ENCODE measurements at places on chromosomes 2 and 18.

DNA sequence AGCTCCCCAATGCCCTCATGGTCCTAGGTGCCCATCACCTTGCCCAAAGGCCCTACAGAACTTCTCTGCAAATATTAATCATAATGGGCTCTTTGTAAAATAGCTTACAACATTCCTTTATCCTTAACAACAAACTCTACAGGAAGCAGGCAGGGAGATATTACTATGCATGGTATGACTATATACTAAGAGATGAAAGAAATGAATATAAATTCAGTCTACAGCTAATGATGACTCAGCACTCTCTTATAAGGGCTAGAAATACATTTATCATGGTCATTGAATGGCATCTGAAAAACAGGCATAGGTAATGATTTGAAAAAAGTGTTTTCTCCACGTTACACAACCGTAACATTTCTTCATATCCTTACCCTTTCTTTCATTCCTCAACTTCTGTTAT, 254.8 kb upstream of the DSEL start:
- DNase-seq: no peak

- DNase-seq: no peak
Observed at GRCh38 chr2:198763793-198764192, 693.9 kb downstream of the SATB2 start.

GRCh38 chr2:39289609-39290008, 45.8 kb upstream of the CDKL4 start:
- DNase-seq: no peak

DNA sequence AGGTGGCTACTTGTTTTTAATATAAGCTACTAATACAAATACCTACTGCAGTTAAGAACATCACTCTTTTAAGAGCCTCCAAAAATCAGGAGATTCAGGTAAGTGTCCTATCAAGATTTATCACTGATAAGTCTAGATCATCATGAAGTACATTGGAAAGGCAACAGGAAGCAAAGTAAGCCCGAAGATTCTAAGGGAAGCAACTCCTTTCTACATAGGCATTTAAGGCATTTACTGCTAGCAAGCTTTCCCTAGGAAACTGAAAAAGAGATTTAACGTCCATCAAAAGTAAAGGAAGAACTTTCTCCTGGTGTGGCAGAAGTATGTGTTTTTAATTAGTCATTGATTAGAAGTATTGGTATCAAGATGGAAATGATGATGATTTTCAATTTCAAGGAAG, 3.7 kb downstream of the STK17B start:
- DNase-seq: peak; percentile 7

- DNase-seq: no peak
Observed at GRCh38 chr2:124018890-124019289, 6.2 kb upstream of the CNTNAP5 start.

GRCh38 chr2:23400703-23401102, 15.7 kb downstream of the KLHL29 start:
- no peak for DNase-seq

GRCh38 chr2:168118733-168119514, 128.5 kb downstream of the STK39 start:
- DNase-seq: peak; percentile 72

DNA sequence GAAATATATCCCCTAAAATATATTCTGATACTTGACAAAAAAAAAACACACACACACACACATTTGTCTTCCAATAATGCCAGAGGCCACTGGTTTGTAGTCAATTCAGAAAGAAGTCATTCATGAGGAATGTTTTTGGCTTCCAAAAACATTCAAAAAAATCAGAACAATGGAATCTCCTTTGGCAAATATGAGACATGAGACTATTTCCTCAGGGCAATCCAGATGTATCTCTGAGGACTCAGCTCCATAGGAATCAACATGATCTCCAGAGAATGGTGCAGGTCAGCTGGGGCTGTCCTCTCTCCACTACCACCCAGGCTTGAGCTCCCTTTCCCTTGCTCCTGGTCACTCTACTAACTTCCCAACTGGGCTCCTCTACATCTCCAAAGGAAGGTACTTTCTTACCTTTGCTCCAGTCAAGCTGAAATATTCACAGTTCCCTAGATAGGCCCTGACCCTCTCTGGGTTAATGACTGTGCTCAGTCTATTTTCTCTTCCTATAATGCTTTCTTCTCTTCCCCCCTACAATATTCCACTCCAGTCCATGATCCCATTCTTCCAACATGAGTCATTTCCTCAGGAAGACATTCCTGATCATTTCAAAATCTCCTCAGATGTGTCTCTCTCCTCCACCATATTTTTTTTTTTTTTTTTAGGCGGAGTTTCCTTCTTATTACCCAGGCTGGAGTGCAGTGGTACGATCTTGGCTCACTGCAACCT, 145.3 kb downstream of the C1D start:
- no peak for DNase-seq

DNA sequence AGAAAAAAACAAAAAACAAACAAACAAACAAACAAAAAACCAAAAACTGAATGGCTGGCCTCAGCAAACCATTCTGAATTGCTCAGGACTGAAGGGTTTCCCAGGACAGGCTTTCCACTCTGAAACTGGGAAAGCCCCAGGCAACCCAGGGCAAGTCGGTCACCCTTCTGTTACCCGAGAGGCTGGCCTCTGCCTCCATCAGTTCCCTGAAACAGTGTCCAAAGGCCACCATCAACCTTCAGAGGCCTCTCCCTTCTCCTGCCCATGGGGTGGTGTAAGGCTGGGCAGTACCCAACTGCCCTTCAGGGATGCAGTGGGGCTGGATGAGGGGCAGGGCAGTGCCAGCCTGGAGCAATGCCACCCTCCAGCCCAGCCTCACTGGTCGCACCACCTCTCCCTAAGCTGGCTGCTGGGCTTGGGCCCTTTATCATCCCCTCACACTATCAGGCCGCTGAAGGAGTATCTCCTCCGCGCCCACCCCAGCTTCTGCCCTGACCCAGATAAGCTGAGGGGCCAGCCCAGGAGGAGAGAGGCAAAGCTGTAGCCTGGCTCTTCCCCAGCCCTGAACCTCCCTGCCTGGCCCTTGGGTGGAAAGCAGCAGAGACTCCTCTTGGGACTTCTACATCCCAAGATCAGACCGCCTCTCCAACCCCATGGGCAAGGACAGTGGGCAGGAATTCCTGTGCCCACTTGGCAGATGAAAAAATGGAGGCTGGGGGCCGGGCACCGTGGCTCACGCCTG, 35.9 kb downstream of the ZFP36L2 start:
- DNase-seq: no peak

GRCh38 chr2:47041063-47041462, 114.0 kb downstream of the STPG4 start:
- no peak for DNase-seq

DNA sequence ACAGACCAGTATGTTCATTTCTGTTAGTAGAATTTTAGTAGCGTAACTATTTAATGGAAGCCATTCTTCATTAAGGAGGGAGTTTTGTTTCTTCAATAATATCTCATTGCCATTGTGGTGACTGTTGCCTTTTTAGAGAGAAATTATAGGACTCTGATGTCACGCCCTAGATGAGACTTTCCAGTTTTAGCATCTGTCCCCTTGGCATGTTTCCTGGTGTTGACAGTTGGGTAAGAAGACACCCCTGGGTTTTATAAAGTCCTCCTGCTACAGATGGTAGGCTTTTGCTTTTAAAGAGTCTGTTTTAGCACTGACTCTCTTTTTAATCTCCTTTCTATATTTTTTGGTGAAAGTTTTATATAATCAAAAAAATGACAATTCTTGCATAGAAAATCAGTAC, 41.9 kb downstream of the KCNJ3 start:
- no peak for DNase-seq

DNA sequence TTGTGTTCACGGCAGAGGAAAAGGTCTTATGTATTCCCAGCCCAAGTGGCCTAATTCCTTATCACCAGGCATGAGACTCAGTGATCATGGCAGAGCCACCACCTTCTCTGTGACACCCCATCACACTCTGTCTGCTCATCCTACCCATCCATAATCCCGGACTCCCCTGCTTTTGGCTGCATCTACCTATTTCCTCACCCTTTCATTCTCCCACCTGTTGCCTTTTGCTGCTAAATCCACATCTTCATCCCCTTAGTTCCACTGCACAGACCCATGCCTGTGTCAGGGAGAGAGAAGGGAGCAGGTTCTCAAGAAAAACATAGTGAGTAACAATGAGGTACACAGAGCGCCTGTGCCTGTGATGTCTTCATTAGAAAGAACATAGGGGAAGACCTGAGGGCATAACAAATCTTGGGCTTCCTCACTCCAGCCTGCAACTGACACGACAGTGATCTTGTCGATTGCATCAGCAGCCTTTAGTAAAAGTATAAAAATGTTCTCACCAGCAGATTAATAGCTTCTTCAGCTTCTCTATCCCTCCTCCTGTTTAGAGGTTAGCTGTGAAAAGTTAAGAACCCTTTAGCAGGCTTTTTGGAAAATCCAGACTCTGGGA, 246.5 kb upstream of the SPRED2 start:
- no peak for DNase-seq

DNA sequence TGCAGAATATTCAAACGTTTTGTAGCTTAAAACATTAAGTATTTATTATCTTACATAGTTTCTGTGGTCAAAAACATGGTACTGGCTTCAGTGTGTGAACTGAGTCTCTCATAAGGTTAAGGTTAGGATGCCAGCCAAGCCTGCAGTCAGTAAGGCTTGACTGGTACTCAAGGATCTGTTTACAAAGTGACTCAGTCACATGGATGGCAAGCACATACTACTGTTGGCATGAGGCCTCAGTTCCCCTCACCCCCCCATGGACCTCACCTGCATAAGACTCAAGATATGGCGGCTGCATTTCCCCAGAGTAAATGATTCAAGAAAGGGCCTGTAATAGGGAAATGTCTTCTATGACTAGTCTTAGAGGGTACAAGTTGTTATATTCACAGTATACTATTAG, 1167.5 kb downstream of the DPP10 start:
- DNase-seq: no peak

- DNase-seq: peak; percentile 44
Observed at GRCh38 chr2:192146069-192147015, 48.4 kb downstream of the TMEFF2 start.
